ENCODE measurements at places on chromosomes 7 and 10.

- no peak for DNase-seq
These were observed 264.9 kb downstream of the EXOC4 start for GRCh38 chr7:133517766-133518165.

DNA sequence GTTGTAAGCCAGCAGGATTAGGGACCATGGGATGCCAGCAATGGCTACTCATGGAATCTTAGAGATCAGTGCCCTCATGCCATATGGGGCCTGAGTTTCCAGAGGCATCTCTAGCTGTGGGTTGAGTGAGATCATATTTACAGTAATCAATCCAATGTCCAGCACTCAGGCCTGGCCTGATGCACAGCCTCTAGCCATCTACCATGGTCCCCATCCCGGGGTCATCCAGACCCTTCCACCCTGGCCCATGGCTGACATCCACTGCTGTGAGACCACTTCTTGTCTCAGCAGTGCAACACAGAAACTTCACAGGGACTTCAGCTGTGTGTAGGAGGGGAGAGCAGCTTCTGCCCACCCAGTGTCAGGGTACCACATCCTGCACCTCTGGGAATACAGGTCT lies 6.5 kb upstream of the ADCY1 start:
- no peak for DNase-seq

DNA sequence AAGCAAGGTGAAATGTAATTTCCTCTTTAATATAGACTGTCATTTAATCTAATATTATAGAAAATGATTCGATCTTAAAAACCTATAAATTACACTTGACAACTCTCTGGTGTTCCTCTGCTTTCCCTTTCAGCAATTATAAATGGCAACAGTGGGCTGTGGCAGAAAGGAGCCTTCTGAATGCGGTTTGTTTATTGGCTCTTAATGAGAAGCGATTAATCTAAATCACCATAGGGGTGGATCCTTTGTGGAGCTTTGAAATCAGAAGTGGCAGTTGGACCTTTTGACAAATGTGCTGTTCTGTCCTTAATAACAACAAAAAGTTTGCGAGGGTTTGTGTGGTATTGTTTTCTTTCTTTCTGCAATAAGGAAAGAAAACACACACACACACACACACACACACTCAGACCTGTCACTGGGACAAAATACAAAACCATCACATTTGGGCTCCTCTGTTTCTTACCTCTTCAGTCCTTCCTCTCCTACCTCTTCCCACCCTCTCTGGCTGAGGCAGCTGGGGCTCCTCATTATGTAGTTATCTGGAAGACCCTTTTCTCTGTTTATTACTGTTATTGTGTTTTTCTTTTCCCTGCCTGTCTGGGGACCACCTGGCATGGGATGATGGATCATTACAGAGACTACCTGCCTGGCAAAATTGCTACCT lies 316.2 kb downstream of the SORCS3 start:
- no peak for DNase-seq

DNA sequence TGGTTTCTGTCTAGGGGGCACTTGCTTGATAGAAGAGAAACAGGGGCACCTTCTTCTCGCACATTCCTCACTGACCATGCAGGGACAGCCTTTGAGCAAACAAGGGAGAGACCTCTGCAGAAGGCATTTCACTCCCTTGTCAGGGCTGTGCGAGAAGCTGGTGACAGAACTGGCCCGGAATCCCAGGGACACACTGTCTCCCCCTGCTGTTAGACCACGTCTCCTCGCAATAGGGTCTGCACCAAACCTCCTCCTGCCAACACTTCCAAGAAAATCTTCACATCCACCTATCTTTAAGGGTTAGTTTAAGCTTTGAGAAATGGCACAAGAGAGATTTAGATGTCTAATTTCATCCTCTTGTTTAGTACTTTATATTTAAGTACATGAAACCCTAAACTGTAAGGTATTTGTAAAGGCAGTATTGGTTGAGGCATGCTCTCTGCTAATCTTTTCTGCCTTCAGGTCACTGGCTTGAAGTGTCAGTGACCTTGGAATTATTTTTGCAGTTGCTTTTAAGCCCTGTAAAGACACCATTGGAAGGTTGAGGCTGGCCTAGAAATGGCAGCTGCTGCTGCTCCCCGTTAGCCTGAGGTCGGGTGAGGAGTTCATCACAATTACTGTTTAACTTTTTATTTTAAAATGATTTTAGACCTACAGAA lies 37.0 kb downstream of the RBM20 start:
- no peak for DNase-seq

Measured in tibial artery (tissue), 4 donors.